ENCODE measurements at places on chromosomes 11 and 22.

- DNase-seq: no peak
Measured at GRCh38 chr11:34654483-34655334, 33.8 kb downstream of the EHF start.

- DNase-seq: no peak
Measured at GRCh38 chr22:35879351-35879750, 149.3 kb downstream of the RBFOX2 start.

DNA sequence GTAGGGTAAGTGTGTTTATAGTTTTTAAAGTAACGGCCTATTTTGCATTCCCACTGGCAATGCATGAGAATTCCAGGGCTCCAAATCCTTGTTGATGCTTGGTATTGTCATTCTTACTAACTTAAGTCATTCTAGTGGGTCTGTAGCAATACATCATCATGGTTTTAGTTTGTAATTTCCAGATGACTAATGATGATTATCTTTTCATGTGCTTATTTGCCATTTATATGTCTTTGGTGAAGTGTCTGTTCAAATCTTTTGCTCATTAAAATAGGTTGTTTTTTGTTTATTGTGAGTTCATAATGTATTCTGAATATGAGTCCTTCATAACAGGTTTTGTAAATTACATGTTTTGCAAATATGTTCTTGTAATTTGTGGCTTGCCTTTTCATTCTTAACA is 31.2 kb downstream of the MTMR3 start:
- DNase-seq: no peak

- DNase-seq: no peak
Measured at GRCh38 chr11:66840317-66841091, 2.7 kb upstream of the RCE1 start.

DNA sequence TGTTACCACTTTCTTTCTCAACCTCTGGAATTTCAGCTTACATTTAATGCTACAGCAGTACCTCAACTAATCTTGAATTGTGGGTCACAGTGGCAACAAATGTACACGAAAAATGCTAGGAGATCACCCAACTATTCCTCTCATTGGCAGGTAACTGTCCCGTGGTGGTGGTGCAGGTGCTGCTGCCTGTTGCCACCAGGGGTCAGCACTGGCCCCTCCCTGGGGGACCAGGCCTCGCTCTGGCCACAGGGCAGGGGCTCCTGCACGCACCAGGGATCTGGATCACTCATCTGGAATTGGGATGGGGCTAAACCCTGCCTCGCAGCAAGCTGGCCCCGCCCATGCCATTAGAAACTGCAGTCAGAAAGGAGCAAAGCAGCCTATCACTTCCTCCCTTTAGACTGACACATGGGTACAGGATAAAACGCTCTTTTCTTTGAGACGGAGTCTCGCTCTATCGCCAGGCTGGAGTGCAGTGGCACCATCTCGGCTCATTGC is 6.9 kb upstream of the POLDIP3 start:
- peak; percentile 39 for DNase-seq

DNA sequence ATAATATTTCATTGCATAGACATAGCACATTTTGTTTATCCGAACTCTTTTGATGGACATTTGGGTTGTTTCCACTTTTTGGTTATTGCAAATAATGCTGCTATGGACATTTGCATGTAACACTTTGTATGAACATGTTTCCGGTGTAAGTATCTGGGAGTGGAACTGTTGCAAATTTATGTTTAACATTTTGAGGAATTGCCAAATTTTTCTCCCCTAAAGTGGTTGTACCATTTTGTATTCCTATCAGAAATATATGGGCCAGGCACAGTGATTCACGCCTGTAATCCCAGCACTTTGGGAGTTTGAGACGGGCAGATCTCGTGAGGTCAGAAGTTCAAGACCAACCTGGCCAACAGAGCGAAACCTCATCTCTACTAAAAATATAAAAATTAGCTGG is 16.0 kb downstream of the QSER1 start:
- DNase-seq: no peak

DNA sequence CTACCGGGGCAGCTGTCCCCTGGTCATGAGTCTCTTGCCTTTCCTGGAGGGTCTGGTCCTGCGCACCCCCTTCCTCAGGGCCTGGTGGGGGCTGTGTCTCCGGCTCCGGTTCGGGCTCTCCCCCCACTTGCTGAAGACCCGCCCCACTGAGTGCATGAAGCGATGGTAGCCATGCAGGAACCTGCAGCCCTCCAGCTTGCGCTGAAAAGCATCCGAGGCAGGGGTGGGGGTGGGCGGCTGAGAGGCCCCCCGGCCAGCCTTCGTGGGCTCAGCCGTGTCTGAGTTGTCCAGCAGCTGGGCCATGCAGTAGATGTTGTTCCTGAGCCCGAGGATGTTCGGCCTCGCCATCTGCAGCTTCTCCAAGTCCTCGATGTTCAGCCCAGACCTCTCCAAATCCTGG is 2.8 kb downstream of the OSM start:
- no peak for DNase-seq

GRCh38 chr11:93100211-93100610 is 97.6 kb downstream of the SLC36A4 start:
- DNase-seq: no peak

GRCh38 chr11:23944923-23945322 is 551.9 kb upstream of the LUZP2 start:
- DNase-seq: no peak

DNA sequence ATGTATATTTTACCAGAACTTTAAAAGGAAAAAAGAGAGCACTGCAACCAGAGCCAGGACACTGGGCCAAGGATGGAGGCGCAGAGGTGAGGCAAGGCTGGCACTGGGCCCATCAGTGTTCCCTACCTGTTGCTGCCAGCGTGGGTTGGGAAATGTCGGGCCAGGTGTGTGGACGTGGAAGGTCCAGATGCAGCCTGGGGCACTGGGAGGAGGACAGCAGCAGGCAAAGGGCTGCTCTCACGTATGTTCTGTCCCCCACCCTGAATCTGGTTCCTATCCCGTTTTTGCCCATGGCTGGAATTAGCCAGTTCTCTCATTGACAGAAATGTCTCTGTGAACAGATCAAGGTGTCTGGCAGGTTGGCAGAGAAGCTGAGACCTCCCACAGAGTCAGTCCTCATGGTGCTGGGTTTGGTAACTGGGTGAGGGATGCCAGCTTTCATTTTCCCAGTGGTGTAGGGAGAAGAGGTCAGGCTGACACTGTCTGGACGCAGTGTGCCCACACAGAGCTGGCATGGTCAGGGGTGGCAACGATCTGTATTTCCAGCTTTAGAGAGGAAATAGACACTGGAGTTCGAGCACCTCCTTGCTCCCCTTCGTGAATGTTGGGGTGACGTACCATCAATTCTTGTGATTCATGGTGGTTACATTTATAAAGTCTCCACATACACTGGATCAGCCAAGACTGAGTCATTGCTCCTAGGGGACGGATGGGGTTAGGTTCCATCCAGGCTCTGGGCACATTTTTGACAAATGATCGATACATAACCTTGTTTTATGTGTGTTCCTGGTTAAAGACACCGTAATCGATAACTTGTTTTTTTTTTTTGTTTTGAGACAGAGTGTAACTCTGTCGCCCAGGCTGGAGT is 4.3 kb upstream of the PNPLA3 start:
- no peak for DNase-seq

- DNase-seq: no peak
Measured at GRCh38 chr11:103883291-103883690, 153.1 kb upstream of the DDI1 start.

DNA sequence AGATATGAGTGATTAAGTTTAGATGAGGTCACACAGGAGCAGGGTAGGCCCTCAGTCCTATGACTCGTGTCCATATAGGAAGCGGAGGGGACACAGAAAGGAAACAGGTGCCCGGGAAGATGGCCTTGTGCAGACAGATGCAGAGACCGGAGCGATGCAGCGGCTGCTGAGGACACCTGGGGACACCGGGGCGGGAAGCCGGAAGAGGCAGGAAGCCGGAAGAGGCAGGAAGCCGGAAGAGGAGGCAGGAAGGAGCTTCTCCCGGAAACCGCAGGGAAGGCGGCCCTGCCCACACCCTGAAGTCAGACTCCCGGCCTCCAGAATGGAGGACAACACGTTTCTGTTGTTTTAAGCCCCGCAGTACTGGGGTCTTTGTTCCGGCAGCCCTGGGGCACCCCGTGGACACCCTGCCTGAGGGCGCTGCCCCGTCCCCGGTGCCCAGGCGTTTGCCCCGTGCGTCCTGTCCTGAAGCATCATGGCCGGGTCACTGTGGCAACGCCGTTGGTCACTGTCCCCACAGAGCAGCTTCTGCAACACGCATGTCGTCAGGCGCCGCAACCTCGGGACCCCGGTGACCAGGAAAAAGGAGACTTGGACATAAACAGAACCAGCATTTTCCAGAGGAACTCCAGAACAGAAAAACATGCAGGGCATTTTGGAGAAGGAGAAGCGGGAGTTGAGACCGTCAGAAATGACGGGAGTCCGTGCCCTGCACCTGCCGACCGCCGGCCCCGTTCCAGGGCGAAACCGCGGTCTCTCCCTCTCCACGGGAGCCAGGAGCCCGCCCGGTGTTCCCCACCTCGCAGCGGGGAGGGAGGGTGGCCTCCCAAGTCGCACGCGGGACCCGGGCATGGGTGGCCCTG is 103.4 kb downstream of the BRD1 start:
- DNase-seq: peak; percentile 17

GRCh38 chr11:34268906-34269430 is 88.8 kb downstream of the ABTB2 start:
- no peak for DNase-seq

GRCh38 chr22:36164621-36165020 is 4.1 kb upstream of the APOL3 start:
- DNase-seq: no peak

GRCh38 chr11:100220801-100221200 is 466.3 kb upstream of the ARHGAP42 start:
- no peak for DNase-seq

GRCh38 chr11:11620173-11620920 is 1.5 kb downstream of the GALNT18 start:
- no peak for DNase-seq

Measured in central memory CD4-positive, alpha-beta T cell (primary cell).